HL-60 (cell line): ENCODE measurements at places on chromosomes 6 and 20.
A peak's percentile ranks its signal among the peaks of the same experiment; 100 is the strongest.

DNA sequence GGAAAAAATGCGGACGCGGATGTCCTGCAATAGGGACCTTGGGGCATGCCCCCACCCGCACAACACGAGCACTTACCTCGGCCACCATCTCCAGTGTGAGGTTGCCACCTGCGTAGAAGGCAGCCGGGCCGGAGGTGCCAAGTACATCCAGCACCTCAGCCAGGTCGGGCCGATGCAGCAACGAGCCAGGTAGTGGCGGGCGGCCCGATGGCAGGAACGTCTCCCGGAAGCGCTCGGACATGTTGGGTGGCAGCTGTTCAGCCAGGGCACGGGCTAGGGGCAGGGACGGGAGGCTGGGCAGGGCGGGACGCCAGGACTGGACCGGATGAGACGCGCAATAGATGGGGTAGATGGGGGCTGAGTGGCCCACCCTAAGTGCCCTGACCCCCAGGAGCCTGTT is 13.3 kb downstream of the GGT7 start:
- DNase-seq, result no peak

DNA sequence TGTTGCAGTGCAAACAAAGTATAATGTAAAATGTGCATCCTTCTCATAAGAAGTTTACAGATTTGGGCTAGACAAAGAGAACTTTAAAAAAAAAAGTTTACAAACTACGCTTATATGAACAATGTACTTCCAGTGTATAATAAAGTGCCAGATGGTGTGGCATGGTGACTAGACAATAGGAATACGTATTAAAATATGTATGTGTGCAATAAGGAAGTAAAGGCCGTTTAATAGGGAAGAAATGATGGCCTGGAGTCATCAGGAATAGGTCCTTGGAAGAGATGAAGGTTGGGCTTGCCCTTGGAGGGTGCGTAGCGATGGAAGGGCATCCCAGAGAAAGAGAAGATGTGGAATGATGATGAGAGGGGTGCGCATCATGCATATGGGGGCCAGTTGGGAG is 108.2 kb downstream of the SOBP start:
- no peak for DNase-seq

DNA sequence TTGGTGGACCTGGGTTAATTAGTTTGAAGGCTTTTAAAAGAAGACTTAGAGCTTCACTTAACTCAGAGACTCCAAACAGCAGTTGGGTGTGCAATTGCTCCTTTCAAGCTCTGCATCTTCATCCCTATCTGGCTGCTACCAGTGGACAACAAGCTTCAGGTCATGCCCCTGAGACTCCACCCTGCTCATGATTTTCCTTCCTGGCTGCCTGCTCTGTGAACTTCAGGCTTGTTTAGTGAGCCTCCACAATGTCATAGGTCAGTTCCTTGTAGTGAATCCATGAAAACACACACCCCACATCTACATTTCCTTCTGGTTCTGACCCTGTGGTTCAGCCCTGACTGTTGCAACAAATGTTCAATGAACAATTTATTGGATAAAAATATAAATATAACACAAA is 61.1 kb upstream of the MARCKS start:
- DNase-seq, result no peak

DNA sequence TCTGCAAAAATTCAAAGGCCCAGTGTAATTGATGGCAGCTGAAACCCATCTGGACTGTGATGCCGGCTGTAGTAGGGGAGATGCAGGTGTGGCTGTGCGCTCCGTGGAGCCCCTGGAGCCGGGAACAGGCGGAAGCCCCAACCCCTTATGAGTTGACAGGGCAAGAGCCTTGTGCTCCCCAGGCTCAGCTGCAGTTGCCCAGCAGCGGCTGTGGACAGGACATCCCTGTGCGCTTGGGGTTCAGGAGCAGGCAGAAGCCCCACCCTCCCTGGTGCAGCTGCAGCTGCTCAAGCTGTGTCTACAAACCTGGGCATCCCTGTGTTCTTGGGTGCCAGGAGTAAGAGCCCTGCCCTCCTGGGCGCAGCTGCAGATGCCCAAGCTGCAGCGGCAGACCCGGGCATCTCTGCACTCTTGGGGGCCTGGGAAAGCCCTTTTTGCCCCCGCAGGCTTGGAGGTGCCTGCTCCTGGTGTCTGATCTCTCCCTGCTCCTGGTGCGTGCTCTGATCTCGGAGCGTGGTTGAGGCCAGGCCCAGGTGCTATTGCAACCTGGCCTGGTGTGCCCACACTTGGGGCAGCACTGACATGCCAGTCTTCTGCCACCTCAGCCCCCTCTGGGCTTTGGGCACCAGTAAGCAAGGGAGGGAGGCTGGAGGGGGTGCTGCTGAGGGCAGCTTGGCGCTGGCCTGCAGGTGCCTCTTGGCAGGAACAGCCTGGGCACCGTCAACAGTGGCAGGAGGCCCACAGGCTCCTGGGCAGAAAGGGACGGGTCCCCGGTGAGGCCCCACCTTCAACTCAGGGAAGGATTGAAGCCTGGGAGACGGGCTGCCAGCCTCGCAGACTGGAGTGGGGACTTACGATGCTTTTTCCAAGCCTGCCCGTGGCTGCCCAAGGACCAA is 30.3 kb downstream of the OR2J2 start:
- no peak for DNase-seq

GRCh38 chr6:169244684-169245383 is 8.8 kb downstream of the THBS2 start:
- no peak for DNase-seq

- DNase-seq, result peak; percentile 25
Observed at GRCh38 chr20:21505810-21506530, 7.9 kb downstream of the NKX2-2 start.

GRCh38 chr6:5498579-5498899 is 237.2 kb downstream of the FARS2 start:
- DNase-seq, result no peak

- no peak for DNase-seq
Observed at GRCh38 chr20:62721511-62722370, 13.1 kb downstream of the NTSR1 start.

DNA sequence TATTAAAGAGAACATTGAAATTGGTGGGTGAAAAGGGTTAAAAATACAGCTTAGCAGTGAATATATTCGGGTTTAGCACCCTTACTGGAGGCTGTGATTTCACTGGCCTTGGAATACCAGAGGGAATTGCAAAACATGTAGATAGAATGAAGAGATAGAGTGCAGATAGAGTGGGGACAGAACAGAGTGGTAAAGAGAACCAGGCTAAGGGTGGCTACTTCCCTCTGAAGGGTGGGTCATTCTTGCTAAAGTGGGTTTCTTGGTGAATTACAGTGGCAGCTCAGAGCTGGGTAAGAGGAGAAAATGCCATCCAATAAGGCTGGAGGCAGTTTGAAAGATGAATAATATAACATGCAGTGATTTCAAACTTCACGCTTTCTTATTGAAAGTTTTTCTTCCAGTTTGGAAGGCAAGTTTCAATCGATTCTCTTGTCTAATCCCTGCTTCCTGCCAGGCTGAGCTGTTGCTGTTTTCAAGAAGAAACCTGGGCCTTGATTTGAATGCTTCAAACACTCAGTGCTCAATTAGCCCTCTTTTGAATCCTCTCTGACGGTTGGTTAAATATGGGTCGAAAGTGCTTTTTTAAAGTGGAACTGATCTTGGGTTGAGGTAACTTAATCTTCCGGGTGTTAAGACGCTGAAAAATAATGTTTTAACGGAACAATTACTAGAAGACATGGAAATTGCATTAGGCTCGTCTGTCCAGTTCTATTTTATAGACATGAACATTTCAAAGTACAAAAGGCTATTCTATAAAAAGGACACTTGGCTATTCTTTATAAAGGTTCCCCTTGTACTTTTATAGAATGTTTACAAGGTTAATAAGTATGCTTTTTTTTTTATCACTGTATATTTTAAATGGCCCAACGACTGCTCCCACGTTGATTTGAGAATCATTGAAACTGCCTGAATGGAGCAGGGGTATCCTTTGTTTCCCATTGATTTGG is 203.3 kb downstream of the BCAS1 start:
- no peak for DNase-seq

DNA sequence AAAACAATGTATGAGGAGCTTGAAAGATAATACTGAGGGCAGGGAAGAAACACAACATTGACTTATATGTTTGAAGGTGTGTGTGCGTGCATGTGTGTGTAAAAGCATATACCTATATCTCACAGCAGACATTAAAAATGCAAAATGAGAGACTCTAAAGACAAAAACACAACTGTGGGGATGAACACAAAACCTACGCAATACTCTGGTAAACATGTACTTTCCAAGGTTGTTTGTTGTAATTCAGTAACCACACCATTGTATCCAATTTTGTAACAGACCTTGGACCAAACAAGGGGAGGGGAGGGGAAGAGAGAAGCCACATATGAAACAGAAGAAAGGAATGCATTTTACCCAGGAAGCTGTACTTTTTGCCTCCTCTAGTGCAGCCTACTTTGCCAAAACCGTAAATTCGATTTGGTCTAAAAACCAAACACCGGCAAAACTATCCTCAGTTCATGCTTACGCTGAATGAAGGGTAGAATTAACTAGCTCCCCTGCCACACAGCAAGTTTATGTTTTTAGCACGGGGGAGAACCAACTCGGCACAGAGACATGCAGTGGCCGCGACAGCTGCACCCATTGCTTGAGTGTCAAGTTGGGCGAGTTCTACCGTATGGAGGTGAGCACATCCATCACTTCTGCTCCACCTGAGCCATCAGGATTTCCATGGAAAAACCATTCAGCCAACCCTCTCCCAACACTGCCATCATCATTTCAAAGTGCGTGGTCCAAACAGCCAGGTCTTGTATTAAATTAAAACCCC is 50.0 kb downstream of the CNKSR3 start:
- DNase-seq, result no peak
